ENCODE measurements at places on chromosomes 1 and 21.

- no peak for DNase-seq
Observed at GRCh38 chr1:91736146-91736714, 149.7 kb downstream of the TGFBR3 start.

- DNase-seq: no peak
Observed at GRCh38 chr1:235409042-235409820, 42.0 kb downstream of the TBCE start.

GRCh38 chr1:50968821-50969610 is 1.0 kb upstream of the CDKN2C start:
- no peak for DNase-seq

GRCh38 chr1:159979257-159979656 is 25.2 kb upstream of the SLAMF9 start:
- DNase-seq: no peak

DNA sequence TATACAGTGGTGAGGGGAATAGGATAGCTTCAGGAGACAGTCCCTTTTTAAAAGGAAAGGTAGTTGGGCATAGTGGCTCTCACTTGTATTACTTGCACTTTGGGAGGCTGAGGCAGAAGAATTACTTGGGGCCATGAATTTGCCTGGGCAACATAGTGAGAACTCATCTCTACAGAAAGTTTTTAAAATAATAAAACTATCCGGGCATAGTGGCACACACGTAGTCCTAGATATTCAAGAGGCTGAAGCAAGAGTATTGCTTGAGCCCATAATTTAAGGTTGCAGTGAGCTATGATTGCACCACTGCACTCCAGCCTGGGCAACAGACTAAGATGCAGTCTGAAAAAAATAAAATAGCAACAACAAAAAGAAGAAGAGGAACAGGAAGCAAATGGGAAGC is 27.2 kb downstream of the GORAB start:
- no peak for DNase-seq

DNA sequence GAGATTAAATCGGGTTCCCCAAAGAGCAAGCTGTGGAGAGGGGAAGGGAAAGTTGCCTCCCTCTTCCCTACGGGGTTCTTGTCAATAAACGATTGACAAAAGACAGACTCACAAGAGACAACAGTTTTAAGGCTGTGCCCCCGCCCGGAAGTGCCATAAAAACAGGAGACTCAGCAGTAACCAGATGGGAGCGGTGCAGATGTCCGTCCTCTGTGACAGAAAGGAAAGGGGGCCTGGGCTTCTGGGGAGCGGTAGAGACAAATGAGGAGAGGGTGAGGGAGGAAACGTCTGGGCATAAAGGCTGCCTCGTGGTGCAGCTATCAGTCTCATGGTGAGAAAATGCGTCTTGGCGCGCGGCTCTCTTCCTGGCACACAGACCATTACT is 5.9 kb downstream of the TP73 start:
- no peak for DNase-seq

- no peak for DNase-seq
Observed at GRCh38 chr1:161492827-161493226, 12.4 kb upstream of the FCGR2A start.

GRCh38 chr1:111895469-111895868 is 94.0 kb downstream of the KCND3 start:
- no peak for DNase-seq

- no peak for DNase-seq
Observed at GRCh38 chr1:226606311-226607267, 58.0 kb downstream of the STUM start.

DNA sequence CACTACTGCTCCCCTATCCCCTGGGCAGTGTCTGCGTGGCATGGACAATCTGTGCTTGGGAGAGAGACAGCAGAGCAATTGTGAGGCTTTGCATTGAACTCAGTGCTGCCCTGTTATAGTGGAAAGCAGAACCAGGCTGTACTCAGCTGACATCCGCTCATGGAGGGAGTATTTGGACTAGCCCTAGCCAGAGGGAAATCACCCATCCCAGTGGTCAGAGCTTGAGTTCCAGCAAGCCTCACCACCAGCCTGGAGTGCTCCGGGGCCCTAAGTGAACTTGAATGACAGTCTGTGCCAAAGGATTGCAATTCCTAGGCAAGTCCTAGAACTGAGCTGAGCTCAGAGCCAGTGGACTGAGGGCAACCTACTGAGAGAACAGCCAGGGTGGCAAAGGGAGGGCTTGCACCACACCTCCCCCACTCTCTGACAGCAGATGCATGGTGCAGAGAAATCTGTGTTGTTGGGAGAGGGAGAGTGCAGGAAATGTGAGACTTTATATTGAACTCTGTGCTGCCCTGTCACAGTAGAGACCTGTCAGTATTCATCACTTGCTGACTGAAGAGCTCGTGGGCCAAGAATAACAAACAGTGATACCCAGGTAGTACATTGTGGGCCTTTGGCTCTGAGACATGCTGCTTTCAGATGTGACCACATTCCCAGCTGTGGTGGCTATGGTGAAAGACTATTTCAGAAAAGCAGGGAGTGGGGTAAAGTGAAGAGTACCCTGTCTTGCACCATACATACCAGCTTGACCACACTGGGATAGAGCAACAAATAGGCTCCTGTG is 107.7 kb upstream of the SLC5A9 start:
- no peak for DNase-seq

DNA sequence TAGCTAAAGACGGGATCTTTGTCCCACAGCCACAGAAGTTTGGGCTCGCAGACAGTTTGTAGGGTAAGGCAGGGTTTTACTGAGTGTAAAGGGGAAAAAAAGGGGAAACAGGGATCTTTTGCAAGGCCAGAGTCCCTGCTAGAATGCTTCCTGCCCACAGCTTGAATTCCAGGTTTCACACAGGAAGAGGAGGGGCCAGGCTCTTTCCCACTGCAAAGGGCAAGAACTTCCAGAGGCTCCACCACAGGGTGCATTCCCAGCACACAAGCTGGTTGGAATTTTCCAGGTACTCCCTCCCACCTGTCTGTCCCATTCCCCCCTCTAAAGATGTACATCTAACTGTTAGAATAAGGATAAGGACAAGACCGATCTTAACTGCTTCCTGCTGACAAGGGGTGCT is 1126.9 kb downstream of the KCNT2 start:
- DNase-seq: no peak

- DNase-seq: no peak
Observed at GRCh38 chr1:18094096-18094495, 13.5 kb upstream of the IGSF21 start.

- no peak for DNase-seq
Observed at GRCh38 chr1:32960342-32960741, 4.3 kb downstream of the RNF19B start.

GRCh38 chr1:152110860-152111514 is 4.3 kb downstream of the TCHH start:
- peak; percentile 70 for DNase-seq

All from RWPE2 (cell line).